ENCODE measurements at places on chromosomes 2 and 18.

GRCh38 chr2:144548532-144549191, 28.7 kb upstream of the ZEB2 start:
- DNase-seq: no peak

GRCh38 chr2:238523158-238524110, 96.7 kb downstream of the ASB1 start:
- no peak for DNase-seq

- DNase-seq: no peak
These were observed 127.8 kb downstream of the LNPK start for GRCh38 chr2:175874291-175874690.

DNA sequence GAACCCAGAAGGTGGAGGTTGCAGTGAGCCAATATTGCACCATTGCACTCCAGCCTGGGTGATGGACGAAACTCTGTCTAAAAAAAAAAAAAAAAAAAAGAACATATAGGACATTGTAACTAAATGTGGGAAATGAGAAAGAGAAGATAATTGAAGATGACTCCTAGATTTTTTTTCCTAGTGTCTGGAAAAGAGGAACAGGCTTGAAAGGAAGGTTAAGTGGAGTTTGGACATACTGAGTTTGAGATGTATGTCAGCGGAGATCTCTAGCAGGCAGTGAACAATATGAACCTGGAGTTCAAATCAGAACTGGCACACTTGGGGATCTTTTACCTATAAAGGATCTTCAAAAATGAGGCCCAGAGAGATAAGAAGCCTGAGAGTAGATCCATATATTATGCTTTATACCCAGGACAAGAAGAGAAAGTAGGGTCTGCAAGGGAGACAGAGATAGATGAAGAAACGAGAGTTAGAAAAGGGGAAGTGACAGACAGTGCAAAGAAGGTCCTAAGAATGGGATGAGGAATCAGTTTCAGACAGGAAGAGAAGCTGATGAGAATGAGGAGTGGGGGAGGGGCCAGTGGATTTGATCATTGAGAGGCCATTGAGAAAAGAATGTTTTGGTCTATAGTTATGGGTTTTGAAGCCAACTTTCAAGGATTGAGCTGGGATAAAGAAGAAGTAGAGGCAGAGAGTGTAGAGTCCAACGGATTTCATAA, 46.9 kb upstream of the CD28 start:
- no peak for DNase-seq

- no peak for DNase-seq
These were observed 98.2 kb upstream of the B3GNT7 start for GRCh38 chr2:231297108-231297908.

DNA sequence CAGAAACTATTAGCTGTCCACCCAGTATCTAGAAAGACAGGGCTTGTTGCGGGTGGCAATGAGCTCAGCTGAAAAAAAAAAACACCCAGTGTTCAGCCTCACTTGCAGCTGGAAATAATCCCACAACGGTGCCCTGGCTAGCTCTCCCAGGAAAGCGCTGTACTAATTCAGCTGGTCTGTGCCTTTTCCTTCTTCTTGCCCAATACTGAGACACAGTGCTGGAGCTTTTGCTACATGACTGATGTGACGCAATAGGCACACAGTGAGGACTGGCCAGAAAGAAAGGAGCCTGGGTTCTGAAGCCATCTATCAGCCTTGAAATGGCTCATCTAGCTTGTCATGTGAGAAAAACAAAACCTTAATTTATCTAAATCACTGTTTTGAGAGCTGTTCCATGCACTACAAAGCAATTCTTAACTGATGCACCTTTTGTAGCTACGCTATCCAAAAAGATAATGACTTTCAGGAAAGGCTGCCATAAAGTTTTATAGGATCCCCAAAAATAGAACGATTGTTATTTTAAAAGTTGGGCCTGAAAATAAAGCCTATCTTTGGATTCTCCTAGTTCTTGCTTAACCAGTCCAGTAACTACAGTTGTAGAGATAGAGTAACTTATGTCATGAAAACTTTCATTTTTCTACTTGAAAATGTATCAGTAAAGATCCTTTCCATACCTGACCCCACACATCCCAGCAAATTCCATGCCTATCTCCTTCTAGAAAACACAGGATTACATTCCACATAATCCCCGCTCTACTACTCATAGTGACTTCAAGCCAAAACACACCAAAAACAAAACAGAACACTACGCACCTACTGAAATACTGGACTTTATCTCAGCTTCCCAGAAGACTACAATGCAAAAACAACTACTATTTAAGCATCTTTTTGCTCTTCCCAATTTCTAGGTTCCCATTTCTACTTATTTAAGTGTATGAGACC, 15.9 kb downstream of the KIDINS220 start:
- DNase-seq: no peak

GRCh38 chr18:62844850-62845643, 129.7 kb downstream of the PHLPP1 start:
- no peak for DNase-seq

DNA sequence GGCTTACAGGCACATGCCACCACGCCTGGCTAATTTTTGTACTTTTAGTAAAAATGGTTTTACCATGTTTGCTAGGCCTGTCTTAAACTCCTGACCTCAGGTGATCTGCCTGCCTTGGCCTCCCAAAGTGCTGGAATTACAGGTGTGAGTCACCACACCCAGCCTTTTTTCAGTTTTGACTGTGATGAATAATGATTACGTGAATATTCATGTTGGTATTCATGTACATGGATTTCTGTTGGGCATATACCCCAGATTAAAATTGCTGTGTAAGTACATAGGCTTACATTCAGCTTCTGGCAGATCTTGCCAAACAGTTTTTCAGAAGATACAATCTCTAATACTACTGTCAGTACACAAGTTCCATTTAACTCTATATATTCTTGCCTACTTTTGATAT, 20.9 kb downstream of the SLC39A10 start:
- no peak for DNase-seq

DNA sequence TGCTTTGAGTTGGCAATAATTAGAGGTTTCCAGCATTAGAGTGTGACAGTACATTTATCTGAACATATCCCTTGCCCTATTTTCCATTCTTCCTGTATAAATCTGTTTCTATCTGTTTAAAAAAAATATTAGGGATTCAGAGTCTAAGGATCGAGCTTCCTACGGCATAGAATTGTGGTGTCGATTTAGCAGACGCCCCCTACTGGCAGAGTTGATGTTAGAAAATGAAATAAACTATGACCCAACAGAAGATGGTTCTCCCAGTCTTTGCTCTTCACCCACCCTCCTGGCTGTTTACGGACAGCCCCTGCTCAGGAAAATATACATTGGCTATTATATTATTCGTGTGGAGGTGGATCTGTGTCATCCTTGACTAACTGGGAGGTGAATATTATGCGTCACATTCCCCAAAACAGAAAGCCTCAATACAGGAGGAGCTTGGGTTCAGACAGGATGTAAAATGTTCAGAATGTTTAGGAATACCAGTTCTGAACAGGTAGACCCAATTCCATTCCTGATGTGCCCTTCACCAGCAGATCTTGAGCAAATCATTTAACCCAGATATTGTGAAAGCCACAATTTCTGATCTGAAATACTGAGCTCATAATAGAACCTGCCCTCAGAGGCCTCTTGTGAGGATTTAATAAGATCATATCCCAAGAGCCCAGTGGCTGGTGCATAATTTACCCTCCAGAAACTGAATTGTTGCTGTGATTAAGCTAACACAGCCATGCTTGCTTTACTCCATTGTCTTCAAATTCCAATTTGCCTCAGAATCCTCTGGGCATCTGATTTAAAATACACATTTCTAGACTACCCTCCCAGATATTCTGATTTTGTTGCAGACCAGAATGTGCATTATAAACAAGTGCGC, 10.8 kb upstream of the ERMN start:
- DNase-seq: no peak

DNA sequence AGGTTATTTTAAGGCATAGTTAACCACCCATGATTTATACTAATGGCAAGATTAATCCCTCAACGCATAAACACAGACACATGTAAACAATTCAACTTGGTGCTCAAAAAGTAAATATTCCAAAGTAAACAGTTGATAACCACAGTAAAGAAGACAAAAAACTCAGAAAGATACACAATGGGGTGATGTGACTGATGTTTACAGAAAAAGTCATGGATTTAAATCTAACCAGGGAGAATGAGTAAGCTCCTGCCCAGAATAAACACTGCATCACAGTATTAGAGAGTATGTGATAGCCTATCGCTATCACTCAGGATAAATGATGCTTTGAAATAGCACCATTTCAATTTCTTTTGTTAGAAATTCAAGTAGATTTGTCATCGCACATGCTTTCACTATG, 49.3 kb downstream of the HIBCH start:
- no peak for DNase-seq

DNA sequence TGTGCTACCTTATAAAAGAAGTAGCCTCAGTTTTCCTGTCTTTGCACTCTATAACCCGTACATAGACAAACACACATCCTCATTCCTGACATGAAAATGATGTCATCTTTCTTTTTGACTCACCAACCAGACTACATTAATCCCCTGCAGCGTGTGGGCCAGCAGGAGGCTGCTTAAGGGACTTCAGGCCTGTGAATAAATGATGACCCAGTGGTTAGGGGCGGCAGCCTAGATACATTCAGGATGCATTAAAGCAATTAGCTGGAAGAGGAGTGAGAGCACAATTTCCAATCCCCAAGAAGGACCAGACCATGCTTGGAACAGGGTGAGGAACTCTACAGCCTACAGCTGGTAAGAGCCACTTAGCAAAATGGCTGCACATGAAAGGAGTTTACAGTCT, 57.3 kb upstream of the KLF7 start:
- DNase-seq: no peak

GRCh38 chr2:183490914-183491313, 366.7 kb downstream of the NUP35 start:
- DNase-seq: peak; percentile 4

DNA sequence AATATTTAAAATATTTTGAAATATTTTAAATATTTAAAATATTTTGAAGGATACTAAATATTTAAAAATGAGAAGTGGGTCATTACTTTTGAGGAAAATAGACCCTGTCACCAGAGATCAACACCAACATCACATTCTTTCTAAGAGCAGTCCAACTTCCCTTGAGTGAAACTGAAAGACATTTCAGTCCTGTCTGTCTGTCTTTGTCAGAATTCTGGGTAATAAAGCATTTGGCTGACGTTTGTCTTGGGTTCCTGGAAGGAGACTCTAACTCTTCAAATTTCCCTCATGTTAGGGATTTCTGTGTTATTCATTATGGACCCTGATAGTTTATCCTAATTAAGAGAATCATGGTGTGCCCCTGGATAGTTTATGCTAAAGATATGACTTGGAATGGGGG, 32.8 kb downstream of the TTC21B start:
- DNase-seq: no peak

DNA sequence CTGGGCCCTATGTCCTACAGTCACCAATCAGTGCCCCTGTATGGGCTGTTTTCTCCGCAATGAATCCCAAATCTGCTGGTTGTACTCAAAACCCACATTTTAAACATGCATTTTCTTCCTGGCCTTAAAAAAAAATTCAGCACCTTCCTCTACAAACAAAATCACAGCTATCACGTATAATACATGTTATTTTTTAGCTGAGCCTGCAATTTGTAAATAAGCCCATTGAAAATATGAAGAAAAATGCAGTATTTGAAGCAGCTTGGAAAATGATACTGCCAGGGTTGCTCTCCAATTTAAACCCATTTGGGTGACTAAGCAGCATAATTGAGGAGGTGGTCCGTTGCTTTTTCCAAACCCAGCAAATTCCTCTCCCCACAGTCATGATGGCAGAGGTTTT, 33.0 kb upstream of the GYPC start:
- DNase-seq: no peak

- no peak for DNase-seq
These were observed 4.3 kb upstream of the CASP8 start for GRCh38 chr2:201256082-201256481.

- no peak for DNase-seq
These were observed 10.0 kb upstream of the APCDD1 start for GRCh38 chr18:10444314-10445006.

DNA sequence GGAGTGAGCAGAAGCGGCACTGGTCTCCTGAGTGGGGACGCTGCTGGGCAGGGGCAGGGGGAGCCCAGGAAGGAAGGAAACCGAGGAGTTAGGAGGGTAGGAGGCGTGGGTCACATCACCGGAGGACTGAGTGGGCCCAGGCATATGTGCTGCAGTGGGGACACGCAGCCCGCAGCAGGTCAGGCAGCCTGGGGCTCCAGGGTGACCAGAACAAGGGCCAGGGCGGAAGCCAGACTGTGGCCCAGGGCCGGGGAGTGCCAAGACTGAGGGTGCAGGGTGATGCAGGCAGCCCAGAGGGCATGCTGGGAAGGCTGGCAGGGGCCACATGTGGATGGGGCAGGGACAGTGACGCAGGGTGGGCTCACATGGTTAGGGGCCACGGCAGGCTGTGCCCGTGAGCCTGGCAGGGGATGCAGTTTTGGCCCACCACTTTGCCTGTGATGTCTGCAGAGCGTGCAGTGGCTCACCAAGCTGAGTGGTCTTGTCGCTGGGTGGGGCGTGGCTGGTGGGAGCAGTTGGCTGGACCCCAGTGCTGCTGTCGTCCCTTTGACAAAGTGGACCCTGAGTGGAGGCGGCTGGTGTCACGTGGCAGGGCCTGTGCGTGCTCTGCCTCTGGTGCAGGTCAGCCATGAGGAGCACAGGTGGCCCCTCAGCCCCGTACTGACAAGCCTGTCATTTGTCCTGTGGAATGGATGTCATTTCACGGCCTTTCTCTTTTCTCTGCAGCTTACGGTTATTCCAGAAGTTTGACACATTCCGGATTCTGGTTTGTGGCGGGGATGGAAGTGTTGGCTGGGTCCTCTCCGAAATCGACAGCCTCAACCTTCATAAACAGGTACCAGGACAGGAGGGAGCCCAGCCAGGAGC, 87.1 kb downstream of the DGKD start:
- no peak for DNase-seq
